ENCODE measurements at places on chromosomes 16 and 17.

- no peak for DNase-seq
These were observed 12.5 kb upstream of the MAF start for GRCh38 chr16:79613009-79613408.

GRCh38 chr17:80286638-80286960 lies 25.9 kb downstream of the RNF213 start:
- DNase-seq, result no peak

DNA sequence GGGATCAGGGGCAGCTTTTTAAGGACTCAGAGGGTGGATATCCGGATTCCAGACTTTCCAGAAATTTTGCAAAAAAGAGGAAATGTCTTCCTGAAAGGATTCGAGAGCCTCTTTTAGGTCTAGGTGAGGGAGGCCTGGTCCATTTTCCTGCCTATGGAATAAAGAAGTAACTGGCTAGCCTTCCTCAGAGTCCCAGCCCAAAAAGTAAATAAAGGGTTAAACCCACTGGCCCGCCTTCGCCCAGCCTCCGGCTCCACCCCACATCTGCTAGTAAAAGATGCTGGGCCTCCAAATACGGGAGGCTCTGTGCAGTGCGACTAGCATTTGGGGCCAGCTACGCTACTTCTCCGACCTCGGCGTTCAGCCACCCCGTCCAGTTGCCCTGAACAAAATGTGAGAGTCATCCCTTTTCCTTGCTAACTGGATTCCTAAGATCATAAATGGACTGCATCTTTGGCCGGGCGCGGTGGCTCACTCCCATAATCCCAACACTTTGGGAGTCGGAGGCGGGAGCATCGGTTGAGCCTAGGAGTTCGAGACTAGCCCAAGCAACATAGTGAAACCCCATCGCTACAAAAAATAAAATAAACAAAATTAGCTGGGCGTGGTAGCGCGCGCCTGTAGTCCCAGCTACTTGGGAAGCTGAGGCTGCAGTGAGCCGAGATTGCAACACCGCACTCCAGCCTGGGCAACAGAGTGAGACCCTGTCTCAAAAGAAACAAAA lies 824 bp upstream of the MPP2 start:
- DNase-seq, result no peak

GRCh38 chr17:81132770-81133723 lies 32.3 kb upstream of the PVALEF start:
- DNase-seq, result peak; percentile 68

GRCh38 chr16:4746215-4746614 lies 11.9 kb downstream of the DNAAF8 start:
- DNase-seq, result no peak

DNA sequence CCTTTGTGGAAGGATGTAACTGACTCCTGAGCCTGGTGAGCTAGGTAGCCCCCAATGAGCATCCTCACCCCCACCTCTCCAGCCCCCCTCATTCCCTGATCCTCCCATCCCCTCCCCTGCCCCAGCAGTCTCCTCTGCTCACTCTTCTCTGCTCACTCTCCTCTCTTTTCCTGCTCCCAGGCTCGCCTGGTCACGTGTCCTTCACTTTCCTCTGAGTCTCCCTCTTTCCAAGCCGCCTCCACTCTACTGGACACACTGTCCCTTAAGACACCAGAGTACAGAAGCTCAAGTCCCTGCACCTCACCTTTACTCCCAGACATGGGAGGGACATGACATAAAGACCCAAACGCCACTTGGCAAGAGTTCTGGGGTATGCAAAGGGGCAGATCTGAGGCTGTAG lies 76.3 kb upstream of the RBL2 start:
- DNase-seq, result no peak

GRCh38 chr16:49875806-49876715 lies 20.1 kb upstream of the ZNF423 start:
- no peak for DNase-seq

DNA sequence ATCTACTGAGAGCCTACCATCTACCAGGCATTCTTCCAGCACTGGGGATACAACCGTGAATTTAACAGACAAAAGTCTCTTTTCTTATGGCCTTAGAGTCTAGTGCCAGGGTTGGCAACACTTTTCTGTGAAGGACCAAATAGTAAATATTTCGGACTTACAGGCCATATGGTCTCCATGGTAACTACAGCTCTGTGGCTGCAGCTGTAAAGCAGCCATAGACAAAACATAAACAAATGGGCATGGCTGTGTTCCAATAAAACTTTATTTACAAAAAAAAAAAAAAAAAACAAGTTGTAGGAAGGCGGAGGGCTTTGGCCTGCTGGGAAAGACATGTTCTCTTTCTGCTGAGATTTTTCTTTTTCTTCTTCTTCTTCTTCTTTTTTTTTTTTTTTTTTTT lies 98.7 kb downstream of the ABCC12 start:
- no peak for DNase-seq

DNA sequence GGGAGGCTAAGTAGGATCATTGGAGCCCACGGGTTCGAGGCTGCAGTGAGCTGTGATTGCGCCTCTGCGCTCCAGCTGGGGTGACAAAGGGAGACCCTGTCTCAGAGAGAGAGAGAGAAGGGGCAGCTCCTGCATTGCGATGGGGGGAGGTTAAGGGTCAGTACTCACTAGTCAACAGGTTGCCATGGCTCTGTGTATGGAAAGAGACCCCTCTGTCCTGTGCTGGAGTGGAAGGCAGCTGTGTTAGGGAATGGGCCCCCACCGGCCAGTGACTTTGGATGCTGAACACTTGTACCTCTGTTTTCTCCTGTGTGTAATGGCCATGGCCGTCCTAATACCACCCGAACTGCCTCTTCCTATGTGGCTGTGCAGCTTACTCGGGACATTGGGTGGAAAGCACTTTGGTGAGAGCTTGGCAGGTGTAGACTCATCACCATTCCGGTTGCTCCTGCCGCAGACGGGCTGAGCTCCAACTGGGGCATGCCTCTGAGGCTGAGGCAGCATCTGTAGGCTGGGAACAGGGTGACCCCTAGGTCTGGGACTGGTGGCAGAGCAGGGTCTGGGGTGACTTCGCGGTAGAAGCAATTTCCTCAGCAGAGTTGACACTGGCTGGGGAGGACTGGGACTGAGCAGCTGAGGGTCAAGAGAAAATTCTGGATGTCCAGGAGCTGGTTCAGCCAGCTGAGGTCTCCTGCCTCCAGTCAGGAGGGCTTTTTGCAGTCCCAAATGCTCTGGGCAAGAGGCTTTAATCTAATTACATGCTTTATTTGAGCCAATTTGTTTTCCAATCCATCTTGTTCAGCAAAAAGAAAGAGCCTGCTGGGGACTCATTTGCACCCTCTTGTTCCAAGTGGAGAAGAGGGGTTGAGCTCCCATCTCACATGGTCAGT lies 184.5 kb downstream of the NTN1 start:
- DNase-seq, result no peak

DNA sequence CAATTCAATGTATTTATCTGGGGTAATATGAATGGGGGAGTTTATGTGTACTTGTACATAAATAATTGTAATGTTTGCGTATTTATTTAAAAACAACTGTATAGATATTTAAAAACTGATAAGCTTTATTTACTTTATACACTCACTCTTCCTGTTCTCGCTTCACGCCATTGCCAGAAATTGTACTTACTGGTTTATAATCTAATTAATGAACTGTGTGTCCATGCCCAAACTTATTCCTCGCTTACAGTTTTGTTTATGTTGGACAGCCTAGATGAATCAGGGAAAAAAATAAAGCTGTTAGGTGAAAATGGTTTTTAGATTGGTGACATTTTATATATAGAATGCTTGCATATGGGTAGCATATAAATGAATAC lies 30.8 kb downstream of the AATF start:
- no peak for DNase-seq

DNA sequence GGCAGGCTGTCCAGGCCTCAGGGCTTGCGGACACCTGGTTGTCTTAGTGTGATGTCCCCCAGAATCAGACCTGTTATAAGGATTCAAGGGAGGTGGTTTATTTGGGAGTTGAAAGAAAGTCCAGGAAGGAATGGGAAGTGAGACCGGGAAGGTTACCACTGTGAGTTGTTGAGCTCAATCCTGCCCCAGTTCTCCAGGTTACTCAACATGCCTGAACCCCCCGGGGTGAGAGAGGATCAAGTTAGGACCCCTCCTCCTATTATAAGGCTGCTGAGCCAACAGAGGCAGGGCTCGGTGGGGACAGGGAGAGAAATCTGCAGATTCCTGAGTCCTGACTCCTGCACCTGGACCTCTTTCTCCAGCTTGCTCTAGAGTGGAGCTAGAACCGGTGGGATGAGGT lies 86.4 kb downstream of the MRM1 start:
- DNase-seq, result no peak

DNA sequence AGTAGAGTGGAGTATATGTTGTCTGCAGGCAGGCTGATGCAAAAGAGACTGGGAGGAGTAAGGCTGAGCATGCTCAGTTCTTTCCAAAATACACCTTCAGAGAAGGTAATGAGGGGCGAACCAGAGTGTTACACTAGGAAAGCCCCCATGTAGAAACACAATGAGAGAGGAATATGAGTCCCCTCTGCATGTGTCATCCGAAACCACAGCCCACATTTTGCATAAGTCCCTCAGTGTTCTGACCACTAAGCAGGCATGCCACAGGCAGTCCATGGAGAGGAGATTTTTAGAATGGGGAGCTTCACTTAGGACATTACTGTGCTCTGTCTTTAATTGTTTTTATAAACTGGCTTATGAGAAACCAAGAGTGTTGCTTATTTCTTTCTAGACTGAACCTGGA lies 32.0 kb downstream of the SLC6A2 start:
- DNase-seq, result no peak

DNA sequence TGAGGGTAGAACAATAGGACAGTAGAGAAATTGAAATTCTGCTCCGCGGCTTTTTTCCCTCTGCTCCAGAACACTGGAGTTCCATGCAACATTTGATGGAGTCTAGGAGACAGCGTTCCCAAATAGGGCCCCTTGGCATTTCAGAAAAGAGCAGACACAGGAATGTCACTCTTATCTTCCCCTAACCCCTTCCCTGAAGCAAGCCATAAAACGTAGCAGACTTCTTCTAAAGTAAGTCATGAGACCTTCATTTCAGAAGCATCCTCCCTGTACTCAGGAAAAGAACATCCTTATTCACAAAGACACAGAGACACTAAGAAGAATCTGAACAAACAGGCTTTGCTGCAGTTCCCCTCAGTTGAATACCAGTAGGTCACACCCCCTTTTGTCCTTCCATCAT lies 296.1 kb upstream of the SOX9 start:
- DNase-seq, result no peak

- no peak for DNase-seq
These were observed 14.0 kb upstream of the RBFOX1 start for GRCh38 chr16:7318686-7319085.

DNA sequence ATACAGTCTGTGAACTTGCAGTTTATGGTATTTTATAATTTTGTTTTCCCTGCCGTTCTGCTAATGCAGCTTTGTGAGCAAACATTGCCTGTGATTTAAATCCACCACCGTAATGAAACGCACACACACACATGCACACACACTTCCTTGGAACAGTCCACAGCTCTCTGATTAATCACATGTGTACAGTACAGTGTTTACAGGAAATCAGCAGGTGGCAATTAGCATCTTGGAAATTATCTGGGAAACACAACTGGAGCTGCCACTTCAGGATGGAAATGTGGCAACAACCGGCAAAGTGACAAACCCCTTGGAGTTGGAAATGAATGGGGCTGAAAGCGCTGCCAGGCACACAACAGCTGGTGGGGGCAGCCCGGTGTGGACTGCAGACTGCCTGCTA lies 12.9 kb upstream of the ZKSCAN2 start:
- no peak for DNase-seq

DNA sequence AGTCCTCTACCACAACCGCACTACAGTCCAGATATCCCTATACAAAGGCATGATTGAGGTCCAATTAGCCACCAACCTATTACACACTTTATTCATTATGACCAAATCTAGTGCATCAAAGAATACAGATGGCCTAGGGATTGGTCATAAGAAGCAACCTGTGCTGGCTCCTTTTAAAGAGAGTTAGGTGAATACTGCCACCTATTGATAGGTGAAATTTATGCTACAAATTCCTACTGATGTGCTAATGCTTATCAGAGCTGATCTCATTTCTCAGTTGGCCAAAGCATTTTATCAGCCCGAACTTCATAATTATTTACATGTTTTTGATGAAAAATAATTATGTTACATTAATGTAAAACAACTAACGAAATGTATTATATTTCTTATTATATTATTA lies 166.3 kb downstream of the ANKFN1 start:
- DNase-seq, result peak; percentile 58

- no peak for DNase-seq
These were observed 13.6 kb downstream of the ATPAF2 start for GRCh38 chr17:18025241-18025944.

GRCh38 chr16:81264386-81264785 lies 25.9 kb downstream of the BCO1 start:
- no peak for DNase-seq

- DNase-seq, result no peak
These were observed 1373.8 kb upstream of the GOT2 start for GRCh38 chr16:60107871-60108270.

GRCh38 chr17:29042679-29043538 lies at the start of gene PIPOX:
TSS of gene PIPOX (plus strand) at chr17:29043141. CDS start at chr17:29043226, 85 bp downstream.
- peak; percentile 90 for DNase-seq

DNA sequence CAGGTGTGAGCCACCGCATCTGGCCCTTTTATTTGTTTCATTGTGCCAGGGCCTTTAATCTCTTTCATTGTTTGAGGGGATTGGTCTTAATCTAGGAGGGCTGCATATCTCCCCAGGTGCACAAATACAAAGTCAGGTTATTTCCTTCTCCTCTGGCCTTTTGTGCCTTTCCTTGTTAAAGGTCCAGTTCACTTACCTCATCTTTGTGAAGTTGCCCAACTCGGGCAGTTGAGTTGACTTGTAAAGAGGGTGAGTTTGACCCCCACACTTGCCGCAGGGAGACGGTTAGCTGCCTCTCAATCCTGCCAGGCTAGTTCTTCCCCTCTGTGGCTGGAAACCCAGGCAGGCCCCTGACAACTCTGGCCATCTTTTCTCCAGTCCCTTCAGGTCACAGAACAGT lies 33.4 kb downstream of the TMEM92 start:
- DNase-seq, result no peak

DNA sequence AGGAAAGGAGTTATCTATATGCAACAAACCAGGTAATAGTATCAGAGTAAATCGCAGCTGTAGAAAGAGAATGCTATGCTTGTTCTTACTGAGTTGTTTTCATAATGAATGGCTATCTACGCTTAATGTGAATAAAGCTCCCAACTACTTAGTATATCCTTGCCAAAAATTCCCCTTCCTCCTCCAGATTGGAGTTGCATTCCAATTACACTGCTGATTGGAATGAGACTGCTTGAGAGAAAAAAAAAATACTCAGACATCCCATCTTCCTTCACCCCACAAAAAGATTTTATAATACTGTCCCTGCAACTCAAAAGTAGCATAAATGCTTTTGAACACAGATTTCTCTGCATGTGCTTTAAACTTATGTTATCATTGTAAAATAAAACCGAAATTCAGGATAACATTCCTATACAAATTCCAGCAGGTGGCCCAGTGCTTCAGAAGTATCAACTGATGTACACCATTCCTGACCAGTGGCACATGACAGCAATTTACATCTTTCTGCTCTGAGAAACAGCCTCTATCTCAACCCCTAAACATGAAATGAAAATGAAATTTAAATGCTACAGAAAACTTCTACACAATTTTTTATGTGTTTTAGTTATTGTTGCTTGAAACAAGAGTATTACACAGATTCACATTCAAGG lies 47.0 kb downstream of the SMURF2 start:
- DNase-seq, result no peak

Data from HepG2 (cell line).